ENCODE measurements at places on chromosomes 5 and 9.

DNA sequence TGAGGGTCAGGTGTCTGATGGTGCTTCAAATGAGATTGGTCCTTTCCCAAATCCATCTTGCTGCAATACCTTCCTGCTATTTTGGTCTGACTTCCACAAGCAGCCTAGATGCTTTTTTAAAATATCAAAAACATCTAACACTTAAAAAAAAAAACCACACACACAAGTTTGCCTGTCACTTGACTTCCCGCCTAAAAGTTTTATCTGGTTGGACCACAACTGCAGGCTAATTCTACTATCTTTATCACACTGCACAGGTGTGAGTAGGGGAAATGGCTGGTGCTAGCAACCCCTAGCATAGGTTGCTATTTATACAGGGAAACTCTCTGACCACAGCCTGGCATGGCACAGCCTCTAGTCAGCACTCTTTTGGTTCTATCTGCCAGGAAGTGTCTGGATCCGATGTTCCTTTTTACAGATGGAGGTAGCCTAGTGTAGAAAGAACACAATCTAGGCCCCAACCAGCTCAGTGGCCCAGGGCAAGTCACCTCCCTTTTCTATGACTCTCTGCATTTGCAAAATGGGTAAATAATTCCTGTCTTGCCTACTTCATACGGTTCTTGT is at the start of gene HEMGN:
HEMGN (minus strand) TSS at position 92 of the 564 bp plus-strand sequence; CDS start at position 56, 36 bp downstream.
- no peak for DNase-seq

- no peak for DNase-seq
These were observed 283.3 kb downstream of the PJA2 start for GRCh38 chr5:109126481-109126880.

DNA sequence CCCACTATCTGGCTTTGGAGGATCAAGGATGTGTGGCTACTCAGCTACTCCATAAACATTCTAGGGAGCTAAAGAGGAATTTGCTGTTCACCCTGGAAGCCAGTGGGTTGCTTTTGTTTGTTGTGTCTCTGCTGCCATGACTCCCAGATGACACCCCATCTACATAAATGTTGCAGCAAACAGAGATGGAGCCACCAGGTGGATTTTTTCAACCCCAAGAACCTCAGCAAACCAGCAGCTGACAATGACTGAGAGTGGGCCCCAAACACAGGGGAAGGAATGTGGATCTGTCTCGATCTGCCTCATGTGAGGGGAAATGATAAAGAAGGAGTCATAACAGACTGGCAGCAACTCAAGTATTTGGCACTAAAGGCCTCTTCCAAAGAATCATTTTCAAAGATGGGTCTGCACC is 132.7 kb upstream of the TNC start:
- DNase-seq, result no peak

- no peak for DNase-seq
These were observed 94.3 kb downstream of the RPS23 start for GRCh38 chr5:82183828-82184227.

- DNase-seq, result no peak
These were observed 200.4 kb downstream of the MAST4 start for GRCh38 chr5:66796305-66797292.

GRCh38 chr5:83718195-83718825 is 2.3 kb downstream of the HAPLN1 start:
- peak; percentile 3 for DNase-seq

GRCh38 chr5:17064241-17064640 is 128.2 kb upstream of the MYO10 start:
- no peak for DNase-seq

GRCh38 chr9:29974197-29974596 is 2400.9 kb upstream of the C9orf72 start:
- no peak for DNase-seq

DNA sequence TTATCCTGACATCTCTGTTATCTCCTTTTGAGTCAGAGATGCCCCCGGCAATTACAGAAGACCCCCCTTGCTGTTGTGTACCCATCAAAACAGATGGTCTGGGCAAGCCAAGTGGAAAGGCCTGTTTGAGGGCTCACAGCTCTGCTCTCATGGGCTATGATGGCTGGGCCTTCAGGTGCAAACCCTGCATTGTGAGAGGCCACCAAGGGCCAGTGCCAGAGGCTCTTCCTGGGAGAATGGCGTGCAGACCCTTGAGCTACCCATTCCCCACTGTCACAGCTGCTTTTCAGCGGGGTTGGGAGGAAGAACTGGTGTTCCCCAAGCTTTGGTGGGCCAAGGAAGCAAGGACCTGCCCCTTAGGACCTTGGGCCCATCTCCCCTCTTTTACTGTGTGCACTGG is 174.7 kb upstream of the PPP1R26 start:
- no peak for DNase-seq

DNA sequence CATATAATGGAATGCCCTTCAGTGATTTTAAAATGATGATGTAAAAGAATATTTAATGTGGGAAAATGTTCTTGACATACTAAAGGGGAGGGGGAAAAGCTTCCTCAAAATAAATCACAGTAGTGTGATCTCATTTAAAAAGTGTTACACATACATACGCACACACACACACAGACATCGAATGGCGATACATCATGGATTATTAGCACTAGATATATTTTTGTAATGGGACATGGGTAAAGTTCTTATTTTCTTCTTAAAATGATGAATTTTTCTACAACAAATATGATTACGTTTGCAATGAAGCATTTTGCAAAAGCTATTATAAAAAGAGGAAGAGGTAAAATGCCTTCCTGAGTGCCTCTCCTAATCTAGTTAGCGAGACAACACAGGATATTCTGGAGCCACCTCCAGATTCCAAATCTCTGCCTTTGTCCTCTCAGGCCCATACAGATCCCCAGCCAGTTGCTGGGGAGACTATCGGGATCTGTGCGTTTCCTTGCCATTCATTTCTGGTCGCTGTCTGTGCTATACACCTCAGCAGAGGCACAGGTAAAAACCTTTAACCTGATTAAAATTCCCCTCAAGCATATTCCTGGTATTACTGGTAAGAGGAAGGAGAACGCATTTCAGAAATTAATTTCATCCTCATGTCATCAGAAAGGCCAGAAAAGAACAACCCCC is 69.6 kb downstream of the SLC28A3 start:
- DNase-seq, result no peak

DNA sequence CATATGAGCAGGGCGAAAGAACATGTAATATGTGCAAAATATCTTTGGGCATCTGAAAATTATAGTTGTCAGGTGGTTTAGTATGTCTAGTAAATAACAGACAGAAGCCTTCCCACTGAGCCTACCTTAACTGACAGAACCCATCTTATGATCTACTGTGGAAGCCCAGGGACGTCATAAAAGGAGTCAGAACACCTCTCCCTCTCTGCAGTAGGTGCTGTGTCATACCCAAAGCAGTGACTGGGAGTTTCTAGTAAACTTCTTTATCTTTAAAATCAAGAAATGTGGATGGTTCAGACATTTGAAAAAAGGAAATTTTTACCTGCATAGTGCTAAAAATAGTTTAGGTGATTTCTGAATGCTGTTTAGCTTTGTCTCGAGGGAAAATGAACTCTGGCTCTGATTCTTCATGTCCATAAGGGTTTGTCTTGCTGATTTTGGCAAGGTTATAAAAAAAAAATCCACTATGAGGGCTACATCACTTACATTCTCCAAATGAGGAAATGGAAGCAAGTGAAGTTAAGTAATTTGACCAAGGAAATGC is 104.0 kb downstream of the NUDT12 start:
- no peak for DNase-seq

GRCh38 chr5:122367456-122367855 is 55.4 kb downstream of the SNCAIP start:
- no peak for DNase-seq
